ENCODE measurements at places on chromosomes 11 and 22. TPM values are rescaled to one million over a fixed set of nuclear protein-coding genes. Genes with fewer than 3 reads are reported as not detected.

The FAM111B gene
- total RNA-seq = 9.9 TPM

The TP53AIP1 gene
- total RNA-seq = not detected

The PDE2A gene
- 0.71 TPM for total RNA-seq

The OR52N4 gene
- total RNA-seq = not detected

DNA sequence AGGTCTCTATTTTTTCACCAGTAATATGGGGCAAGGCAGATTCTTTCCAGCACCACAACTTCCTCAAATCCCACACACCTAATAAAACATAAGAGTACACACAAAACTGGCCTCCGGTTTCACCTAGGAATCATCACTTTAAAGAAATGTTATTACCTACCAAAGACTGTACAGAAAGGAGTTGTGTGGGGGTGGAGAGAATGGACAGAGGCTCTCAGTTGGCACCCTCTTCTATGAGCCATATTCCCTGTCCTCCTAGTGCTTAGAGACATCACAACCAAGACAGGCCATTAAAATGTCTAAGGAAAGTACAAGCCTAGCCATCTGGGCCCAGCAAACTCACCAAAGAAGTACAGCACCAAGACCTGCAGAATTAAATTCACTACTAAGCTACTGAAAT, 56.1 kb downstream of the RBFOX2 start:
- DNase-seq = no peak

DNA sequence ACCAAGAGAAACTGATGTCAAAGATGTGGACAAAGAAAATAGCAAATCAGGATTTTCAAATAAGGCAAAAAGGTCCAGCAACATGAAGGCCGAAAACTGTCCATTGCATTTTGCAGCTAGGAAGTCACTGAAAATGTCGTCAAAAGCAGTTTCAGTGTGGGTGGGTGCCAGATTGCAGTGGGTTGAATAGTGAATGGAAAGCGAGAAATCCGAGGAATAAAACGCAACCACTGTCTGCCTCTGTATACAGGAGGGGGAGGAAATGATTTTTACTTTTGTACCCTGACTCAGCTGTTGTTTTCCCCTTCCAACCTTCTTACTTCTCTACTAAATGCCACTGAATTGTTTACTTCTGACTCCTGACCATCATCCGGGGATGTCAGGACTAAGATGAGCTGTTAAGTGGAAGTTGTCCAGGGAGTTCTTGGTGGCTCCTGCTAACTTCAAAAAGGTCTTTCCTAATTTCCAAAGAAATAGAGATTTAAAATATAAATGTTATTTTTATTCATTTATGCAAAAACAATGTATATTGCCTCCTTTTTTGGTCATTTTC, 64.9 kb upstream of the BIRC3 start:
- no peak for DNase-seq

GRCh38 chr22:26995235-26995634, 337.8 kb downstream of the MIAT start:
- no peak for DNase-seq

Data from activated T-cell treated with anti-CD3 and anti-CD28 coated beads, Interleukin-2, amount 50 U/mL, for 4 hours (primary cell).